SJCRH30 (cell line): ENCODE measurements at places on chromosomes 5 and 9. TPM values are rescaled to one million over a fixed set of nuclear protein-coding genes. Genes with fewer than 3 reads are reported as not detected.

Gene ACOT12
- 0.14 TPM in 1 of 2 replicates, not detected in the other for total RNA-seq

Gene LCN6
- total RNA-seq = not detected in 2 replicates

Gene EXD3
- 1.8 and 1.9 TPM in 2 replicates for total RNA-seq

Gene ZBED3
- 2.8 and 3.8 TPM in 2 replicates for total RNA-seq

Gene KIAA1191
- total RNA-seq = 119 TPM in 2 replicates

Gene TAF11L5
- not detected in 2 replicates for total RNA-seq

Gene STKLD1
- total RNA-seq = 1.7 and 1.8 TPM in 2 replicates

Gene HMMR
- total RNA-seq = 74.1 and 92.5 TPM in 2 replicates

Gene TPM2
- total RNA-seq = 427 and 459 TPM in 2 replicates

Gene MEF2C
- 56.4 and 67.2 TPM in 2 replicates for total RNA-seq

Gene MYMK
- 1.1 and 2.0 TPM in 2 replicates for total RNA-seq

Gene SH2D3C
- total RNA-seq = 0.99 and 1.4 TPM in 2 replicates

Gene B4GALT7
- 17.4 and 22.3 TPM in 2 replicates for total RNA-seq

Gene FOXD4L3
- 0.71 and 0.86 TPM in 2 replicates for total RNA-seq

Gene SGCD
- 5.3 and 5.8 TPM in 2 replicates for total RNA-seq

Gene SNX24
- total RNA-seq = 15.3 and 22.5 TPM in 2 replicates

Gene SLC34A1
- total RNA-seq = not detected in 2 replicates

Gene PCDHB10
- 9.7 and 9.8 TPM in 2 replicates for total RNA-seq

Gene PHYHD1
- total RNA-seq = 20.7 and 23.2 TPM in 2 replicates

Gene LCN12
- total RNA-seq = not detected in 2 replicates

Gene FGF1
- total RNA-seq = not detected in 2 replicates

Gene FKTN
- 22.2 and 28.4 TPM in 2 replicates for total RNA-seq

Gene SLC23A1
- not detected in 2 replicates for total RNA-seq

Gene SLCO4C1
- not detected in 2 replicates for total RNA-seq

Gene CHD1
- total RNA-seq = 73.6 and 95.8 TPM in 2 replicates

Gene TMOD1
- 0.43 and 0.55 TPM in 2 replicates for total RNA-seq

Gene BTNL3
- total RNA-seq = not detected in 2 replicates

Gene PGM5
- total RNA-seq = 113 and 119 TPM in 2 replicates

Gene PCDHGA8
- total RNA-seq = 3.3 and 3.4 TPM in 2 replicates

Gene NR2F1
- 18.2 and 18.7 TPM in 2 replicates for total RNA-seq

Gene RANBP17
- total RNA-seq = 24.1 and 28.9 TPM in 2 replicates
